ENCODE measurements at places on chromosomes 5 and 9. TPM values are rescaled to one million over a fixed set of nuclear protein-coding genes. Genes with fewer than 3 reads are reported as not detected.

DNA sequence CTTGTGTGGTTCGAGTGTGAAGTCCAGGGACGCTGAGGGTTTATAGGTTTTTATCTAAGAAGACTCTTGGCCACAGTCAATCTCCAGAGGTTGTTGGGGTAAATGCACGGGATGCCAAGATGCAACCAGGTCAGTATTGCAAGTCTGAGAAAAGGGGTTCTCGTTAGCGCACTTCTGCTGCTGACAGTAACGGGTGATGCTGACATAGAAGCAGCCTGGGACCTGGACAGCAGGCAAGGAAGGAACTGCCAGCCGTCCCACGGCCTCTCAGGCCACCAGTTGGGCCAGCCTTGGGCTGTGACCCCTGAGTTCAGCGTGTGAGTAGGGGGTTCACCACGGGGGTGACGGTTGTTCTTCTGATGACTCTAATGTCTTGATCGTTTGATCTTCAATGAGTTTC lies 39.0 kb downstream of the TENT4A start:
- DNase-seq: no peak

GRCh38 chr5:2165203-2165602 lies 282.5 kb upstream of the IRX4 start:
- no peak for DNase-seq

GRCh38 chr5:118440496-118440895 lies 547.9 kb downstream of the DTWD2 start:
- no peak for DNase-seq

- DNase-seq: no peak
These were observed 49.4 kb upstream of the ERBIN start for GRCh38 chr5:65876970-65877369.

DNA sequence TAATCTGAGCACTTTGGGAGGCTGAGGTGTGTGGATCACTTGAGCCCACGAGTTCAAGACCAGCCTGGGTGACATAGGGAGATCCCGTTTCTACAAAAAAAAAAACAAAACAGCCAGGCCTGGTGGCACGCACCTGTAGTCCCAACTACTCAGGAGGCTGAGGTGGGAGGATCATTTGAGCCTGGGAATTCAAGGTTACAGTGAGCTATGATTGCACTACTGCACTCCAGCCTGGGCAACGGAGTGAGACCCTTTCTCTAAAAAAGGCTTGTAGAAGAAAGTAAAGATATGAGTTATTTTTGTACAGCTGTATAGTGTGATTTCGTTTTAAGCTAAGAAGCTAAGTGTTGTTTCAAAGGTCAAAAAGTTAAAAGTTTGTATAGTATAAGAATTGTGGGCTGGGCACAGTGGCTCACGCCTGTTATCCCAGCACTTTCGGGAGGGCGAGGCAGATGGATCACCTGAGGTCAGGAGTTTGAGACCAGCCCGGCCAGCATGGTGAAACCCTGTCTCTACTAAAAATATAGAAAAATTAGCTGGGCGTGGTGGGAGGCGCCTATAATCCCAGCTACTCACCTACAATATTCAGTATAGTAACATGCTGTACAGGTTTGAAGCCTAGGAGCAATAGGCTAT lies 18.8 kb downstream of the UBE2R2 start:
- DNase-seq: no peak

- DNase-seq: no peak
These were observed 4.2 kb upstream of the NR5A1 start for GRCh38 chr9:124511426-124511840.

GRCh38 chr5:139960723-139961383 lies 82.2 kb downstream of the NRG2 start:
- no peak for DNase-seq

- DNase-seq: no peak
These were observed 66.1 kb downstream of the KLHL3 start for GRCh38 chr5:137669811-137670210.

- DNase-seq: no peak
These were observed 133.9 kb downstream of the PTTG1 start for GRCh38 chr5:160555581-160555970.

DNA sequence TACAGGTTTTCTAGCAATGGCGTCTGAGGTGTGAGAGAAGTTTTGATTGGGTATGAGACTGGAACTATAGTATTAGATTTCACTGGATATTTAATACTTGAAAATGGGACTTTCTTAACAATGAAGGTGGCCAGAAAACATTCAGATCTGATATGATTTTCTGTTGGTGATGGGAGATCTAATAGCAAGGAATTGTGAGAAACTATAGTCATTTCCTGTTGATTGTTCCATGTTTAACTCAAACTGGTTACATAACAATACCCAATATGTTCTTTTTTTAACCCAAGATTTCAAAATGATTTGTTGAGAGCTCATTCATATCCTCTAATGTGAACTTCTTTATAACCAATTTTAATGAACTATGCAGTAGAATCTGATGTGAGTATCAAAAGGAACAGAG lies 793.2 kb upstream of the RGMB start:
- DNase-seq: no peak

Gene TLE4
- 14.0 TPM for total RNA-seq

DNA sequence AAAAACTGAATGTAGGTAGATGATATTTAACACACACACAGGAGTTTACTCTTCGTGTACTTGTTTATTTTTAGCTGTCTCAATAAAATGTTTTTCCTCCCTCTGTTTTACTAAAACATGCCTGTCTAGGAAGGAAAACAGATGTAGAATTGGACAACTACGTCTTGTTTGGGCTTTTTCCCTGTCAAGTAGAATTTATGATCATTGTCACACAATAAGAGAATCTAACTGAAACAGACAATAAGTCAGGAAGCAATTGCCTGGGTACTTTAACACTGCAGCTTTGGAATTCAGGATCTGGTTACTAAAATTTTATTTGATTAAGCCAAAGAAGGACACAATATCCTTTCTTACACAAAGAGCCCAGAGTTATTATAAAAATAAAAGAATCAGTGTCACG lies 164.2 kb downstream of the ZDHHC21 start:
- DNase-seq: no peak

DNA sequence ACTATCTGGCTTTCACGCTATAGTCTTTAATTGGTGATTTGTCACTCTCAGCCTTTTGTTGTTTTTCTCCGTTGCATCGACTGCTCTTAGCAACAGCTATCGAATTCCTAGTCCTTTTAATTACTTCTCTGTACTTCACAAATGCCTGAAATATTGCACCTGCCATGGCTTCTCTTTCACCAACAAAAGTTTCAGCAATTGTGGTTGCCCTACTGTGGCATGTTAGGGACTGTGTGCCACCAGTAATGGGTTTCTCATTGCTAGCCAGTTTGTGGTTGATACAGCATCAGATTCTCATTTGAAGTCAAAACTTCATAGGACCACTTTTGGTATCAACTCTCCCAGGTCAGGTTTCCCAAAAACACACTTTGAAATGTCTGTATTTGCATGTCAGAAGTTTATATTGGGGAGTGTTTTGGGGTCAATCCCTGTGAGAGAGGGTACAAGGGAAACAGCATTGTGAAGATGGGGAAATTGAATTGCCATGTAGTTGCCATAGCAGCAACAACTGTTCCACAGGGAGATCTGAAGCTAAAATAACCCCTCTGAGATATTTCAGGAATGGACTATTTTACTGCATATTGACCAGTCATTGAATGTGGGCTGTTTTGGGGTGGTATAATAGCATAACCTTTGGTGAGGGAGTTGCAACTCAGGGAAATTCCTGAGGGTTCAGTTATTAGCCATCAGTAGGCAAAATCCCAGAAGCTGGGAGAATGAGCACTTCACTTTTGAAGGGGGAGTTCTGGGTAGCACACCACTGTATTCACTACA lies 99.2 kb downstream of the WDR70 start:
- DNase-seq: no peak

- DNase-seq: no peak
These were observed 6.4 kb upstream of the EGR1 start for GRCh38 chr5:138458856-138459255.
